Activated CD8-positive, alpha-beta memory T cell treated with anti-CD3 and anti-CD28 coated beads for 1 hour (primary cell): ENCODE measurements at places on chromosomes 1 and 21.

DNA sequence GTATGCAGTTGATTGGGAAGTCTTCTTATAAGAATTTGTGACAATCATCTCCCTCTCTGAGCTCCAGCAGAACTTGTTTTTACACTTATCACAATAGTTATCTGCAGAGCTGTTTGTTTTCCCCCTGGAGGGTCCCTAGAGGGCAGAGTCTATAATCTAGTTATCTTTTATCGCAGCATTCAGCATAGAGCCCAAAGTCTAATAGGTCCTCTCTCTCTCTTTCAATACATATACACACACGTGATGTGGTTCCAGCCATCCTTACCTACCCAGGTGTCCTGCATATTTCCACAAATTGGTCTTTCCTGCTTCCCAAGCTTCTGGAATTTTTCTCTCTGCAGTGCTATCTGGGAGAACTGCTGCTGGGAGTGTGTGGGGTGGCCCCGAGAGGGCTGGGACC, 229.6 kb upstream of the KIAA0040 start:
- no peak for DNase-seq

GRCh38 chr1:22105611-22106207, 37.2 kb downstream of the WNT4 start:
- no peak for DNase-seq

DNA sequence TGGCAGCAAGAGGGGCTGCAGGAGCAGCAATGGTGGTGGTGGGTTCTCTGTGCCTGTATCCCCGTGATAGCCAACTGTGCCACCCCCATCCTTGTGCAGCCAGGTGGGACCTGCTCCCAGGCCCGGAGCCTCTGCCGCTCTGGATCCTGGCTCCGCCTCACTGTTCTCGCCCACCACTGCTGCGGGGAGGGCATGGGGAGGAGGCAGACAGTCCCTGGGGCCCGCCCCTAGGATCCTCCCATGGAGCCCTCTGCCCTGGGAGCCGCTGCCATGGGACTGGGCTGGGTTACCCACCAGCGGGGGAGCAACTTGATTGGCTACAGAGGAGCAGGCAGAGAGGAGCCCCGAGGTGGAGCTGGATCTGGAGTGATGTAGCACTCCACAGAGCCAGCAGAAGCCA, 31.6 kb downstream of the CD1D start:
- DNase-seq: no peak

DNA sequence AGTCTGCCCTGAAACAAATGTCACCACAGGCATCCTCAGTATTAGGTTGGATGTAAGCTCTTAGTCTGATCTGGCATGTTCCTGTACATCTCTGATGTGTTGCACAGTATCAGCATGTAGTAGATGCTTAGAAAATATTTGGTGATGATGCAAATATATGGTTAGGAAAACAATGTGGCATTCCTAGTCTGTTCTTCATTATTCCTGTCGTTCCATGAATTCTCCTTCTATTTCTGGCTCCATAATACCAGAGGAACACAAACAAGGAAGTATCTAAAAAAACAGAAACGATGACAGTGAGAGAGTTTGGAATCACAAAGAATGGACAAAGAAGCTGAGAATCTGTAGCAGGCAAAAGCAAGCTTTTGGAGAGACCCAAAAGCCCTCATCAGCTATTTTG, 236.6 kb downstream of the HHAT start:
- DNase-seq: no peak

DNA sequence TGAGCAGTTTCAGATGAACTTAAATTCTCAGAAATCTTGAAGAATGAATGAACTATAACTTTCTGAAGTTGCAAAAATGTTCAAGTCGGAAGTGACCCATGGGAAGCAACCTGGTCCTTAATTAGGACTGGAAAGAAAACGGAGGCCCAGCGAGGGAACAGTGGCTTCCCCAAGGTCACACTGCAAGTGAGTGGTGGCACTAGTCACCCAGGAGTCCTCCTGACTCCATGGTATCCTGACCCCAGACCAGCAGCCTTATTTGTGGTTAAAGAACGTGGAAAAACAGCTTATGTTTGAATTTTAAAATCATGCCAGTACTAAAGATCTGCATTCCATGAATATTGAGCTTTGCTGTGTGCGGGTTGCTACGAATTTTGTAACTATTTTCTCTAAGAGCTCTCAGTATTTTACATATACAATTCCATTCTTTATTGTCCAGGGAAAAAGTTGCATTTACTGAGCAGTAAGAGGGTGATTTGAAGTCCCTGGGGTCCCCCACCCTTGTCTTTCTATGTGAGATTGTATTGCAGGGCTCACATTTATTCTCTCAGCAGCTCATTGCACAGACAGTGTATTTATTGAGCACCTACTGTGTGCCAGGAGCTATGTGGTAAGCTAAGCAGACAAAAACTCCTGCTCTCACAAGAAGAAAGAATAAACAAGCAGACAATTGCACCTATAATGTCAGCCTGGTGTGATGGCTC, 61.6 kb upstream of the ATP5PO start:
- DNase-seq: no peak

DNA sequence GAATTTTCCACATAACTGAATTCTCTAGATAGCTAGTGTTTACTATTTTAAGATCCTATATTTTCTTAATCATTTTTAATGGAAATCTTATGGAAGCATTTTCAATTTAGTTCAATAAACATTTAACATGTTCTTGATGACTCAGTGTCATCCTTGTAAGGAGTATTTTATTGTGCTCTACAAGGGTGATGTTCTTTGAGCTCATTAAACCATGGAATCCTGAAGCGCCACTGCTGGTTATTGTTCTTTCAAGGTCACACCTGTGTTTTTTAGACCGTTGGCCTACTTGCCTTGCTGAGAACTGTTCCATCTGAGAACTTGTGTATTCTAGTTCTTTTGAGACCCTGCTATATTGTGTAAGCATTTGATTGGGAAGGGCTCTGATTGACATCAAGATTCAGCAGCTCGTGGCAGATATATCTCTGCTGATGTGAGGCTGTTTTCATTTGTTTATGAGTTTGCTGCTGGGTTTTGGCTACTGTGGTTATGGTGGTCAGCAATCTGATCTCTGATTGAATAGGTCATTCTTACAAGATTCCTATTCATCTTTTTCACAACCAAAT, 132.0 kb downstream of the GIPC2 start:
- no peak for DNase-seq

- DNase-seq: no peak
Measured at GRCh38 chr1:234875953-234876855, 252.4 kb downstream of the TOMM20 start.

DNA sequence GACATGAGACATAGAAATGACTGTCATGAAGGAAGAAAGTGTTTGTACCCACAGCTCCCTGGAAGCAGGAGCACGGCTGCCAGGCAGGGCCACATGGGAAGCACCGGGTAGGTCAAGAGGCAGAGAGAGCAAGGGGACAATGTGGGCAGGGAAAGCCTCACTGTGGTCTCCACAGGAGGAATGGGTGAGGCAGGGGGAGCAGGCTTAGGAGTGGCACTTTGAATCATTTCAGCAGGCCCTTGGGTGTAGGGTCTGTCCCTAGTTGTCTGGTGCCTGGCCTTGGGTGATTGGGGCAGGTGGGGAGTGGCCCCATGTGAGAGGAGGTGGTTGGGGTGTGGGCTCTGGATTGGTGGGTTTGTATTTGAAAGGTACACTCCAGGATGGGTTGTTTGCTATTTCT, 83.9 kb downstream of the PCBP3 start:
- no peak for DNase-seq

- no peak for DNase-seq
Measured at GRCh38 chr1:167714098-167714438, 7.7 kb upstream of the MPZL1 start.

GRCh38 chr1:5728663-5729355, 263.4 kb downstream of the NPHP4 start:
- DNase-seq: no peak

DNA sequence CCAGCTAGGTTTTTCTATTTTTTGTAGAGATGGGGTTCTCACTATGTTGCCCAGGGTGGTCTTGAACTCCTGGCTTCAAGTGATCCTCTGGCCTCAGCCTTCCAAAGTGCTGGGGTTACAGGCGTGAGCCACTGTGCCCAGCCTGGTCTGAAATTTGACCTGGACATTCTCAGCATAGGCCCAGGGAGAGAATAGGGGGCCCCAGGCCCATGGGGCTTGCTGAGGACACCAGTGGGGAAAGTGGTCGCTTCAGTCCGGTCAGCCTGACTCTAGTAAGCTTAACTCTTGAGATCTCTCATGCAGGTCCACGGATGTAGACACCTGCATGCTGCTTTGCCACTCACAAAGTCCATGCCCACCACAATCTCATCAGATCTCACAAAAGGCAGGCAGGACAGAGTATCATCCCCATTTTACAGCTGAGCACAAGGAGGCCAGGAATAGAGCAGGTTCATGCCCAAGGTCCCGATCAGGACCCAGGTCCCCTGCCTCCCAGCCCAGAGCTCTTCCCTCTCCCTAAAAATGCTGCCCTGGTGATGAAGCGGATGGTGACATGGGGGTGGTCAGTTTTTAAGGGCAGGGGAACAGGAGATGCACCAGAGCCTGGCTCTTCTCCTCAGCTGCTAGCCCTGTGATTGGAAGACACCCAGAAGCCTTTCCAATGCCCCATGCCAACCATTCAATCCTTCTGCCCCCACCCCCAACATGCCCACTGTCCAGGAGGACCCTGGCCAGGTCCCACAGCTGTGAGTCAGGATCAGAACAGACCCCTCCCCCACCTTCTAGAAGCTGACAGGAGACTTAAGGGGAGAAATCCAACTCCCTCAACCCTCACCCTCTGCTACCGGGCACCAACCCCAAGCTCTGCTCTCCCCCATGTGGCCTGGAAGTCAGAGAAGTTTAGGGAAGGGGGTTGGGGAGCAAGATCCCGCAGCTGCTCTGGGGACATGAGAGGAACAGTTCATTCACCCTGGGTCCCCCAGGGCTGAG, 1.8 kb downstream of the FHL3 start:
- no peak for DNase-seq

DNA sequence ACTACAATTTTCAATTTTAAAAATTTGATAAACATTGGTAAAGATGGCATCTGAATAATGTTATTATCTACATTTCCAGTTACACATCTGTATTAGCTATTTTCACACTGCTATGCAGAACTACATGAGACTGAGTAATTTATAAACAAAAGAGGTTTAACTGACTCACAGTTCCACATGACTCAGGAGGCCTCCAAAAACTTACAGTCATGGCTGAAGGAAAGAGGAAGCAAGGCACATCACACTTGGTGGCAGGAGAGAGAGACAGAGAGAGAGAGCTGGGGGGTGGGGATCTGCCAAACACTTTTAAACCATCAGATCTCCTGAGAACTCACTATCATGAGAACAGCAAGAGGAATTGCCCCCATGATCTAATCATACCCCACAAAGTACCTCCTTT, 850.0 kb downstream of the LTN1 start:
- DNase-seq: no peak

DNA sequence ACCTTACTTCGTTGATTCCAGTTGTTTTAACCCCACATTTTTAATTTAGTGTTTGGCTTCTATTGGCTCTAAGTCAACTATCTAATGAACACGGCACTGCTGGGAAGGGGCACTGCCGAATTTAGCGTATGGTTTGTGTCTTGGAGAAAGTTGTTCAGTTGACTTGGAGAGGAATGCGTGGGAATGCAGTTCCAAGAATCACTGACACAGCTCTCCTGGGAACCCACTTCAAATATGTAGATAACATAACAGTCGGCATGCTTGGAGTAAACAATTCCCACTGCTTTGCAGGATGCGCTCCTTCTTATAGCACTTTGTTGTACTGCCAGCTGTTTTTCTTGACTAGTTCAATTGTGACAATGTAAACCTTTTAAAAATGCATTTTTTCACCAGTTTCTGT, 104.3 kb downstream of the RYR2 start:
- no peak for DNase-seq

DNA sequence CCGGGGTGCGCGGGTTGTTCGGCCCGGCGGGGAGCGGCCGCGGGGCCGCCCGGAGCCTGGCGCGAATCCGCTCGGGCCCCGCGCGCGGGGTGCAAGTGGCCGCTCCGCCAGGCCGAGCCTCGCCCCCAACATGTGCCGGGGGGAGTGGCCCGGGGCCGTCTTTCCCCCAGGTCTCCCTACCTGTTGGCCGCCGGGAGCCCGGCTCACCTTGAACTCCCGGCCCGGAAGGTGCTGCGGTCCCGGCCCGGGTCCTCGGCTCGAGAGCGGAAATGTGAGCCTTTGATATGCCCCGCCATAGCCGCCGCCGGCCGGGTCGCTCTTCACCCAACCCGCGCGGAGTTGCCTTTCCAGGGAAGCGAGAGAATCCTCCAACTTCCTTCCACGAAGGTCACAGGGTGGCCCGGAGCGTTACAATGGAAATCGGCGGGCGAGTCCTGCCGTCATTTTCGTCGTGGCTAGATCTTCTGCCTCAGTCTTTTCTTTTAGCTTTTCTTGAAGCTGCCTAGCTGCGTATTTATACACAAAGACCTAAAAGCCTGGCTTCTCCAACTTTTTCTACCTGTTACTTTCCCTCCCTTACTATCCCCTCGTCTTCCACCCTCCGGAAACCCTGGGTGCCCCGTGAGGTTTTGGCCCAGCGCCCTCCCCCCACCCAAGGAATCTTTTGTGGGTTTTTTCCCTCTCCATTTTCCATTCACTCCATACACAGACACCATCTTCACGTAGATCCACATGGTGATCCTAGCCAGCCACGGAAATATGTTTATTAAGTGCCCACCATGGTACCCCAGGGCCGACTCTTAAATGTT, 867 bp downstream of the PTGFRN start:
- no peak for DNase-seq

DNA sequence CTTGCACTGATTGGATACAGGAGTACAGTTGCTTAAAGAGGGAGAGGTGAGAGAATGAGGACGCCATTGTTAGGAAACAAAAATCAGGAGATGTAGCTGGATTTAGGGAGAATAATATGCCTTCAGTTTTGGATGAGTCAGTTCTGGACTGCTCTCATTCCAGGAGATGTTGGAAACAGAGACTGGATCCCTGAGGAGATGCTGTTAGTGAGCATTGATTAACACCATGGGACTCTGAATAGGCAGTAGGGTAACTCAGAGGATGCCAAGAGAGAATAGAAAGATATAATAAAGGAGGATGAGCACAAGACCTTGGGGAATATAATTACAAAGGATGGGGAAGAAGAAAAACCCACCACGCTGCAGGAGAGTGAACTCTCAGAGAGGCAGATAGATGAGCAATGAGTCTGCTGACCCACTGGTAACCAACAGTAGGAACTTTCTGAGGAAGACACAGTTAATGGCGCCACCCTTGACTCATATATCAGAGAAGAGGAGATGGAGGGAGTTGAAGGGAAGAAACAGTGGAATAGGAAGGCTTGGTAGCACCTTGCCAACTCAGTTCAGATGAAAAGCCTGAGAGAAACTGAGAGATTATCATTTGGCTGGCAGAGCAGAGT, 10.5 kb downstream of the KCNJ15 start:
- no peak for DNase-seq

DNA sequence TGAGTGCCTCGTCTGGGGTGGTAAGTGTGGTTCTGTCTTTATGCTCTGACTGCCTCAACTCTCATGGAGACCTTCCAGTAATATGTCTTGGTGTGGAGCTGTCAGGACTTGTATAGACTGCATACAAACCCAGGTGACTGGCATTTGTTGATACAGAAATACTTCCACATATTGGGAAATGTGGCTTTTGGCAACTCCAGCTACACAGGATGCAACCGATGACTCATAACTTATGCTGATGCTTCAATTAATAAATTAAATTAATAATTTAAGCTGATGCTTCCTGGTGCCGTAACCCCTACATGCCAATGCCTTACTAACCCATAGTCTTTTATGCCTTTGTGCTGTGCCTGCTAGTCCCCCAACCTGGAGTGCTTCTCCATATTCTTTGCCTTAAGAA, 72.3 kb upstream of the ARTN start:
- no peak for DNase-seq

GRCh38 chr1:61191433-61191720, 109.0 kb downstream of the NFIA start:
- DNase-seq: no peak

- no peak for DNase-seq
Measured at GRCh38 chr1:12458571-12458970, 159.4 kb downstream of the DHRS3 start.

GRCh38 chr1:99814373-99814900, 35.7 kb upstream of the AGL start:
- DNase-seq: no peak
